ELF-1 (cell line): ENCODE measurements at places on chromosomes 7 and 10.

DNA sequence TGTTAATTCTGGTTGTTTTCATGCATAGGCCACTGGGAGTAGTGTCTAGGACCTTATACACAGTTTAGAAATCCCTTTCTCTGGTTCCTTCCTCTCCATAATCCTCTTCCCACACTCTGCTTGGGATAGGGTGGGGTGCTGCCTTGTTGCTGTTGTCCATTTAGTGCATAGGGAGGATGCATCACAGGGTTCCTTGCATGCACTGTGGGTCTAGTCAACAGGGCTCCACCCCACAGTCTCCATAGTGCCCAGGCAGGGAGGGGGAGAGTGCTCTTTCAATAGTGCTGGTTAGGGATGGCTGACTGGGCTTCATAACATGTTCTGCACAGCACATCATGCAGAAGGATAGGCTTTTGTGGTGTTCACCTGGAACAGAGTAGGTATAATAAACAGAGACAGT is 81.1 kb downstream of the ARHGAP12 start:
- DNase-seq = no peak

DNA sequence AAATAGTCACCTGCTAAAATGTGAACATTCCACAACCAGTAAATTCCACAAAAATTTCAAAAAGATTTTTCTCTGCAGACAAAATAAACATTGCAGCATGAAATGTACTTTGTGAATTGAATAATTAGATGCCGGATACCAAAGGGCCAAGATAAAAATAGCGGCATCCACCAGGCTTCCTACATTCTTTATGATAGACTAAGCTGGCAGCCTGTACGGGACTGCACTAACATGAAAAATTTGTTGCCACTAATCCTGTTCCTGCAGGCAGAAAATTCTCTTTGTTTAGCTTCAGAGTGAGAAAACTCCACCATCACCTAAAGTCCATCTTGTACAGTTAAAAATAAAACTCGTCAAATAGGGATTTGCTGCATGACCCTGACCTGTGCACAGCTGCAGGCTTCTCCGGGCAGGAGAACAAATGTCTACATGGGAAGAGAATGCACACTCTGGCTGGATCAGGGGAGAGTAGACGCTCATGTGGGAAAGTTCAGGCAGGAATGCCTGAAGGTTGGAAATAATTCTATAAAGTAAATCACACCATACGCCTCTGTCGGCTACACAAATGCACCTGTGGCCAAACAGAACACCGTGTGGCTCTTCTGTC is 15.6 kb upstream of the ADO start:
- DNase-seq = no peak

GRCh38 chr10:73206385-73206784 is 38.5 kb downstream of the FAM149B1 start:
- peak; percentile 4 for DNase-seq

- DNase-seq = no peak
Measured at GRCh38 chr7:119903085-119903484, 369.9 kb upstream of the KCND2 start.
